ENCODE measurements at places on chromosomes 5 and 9.

DNA sequence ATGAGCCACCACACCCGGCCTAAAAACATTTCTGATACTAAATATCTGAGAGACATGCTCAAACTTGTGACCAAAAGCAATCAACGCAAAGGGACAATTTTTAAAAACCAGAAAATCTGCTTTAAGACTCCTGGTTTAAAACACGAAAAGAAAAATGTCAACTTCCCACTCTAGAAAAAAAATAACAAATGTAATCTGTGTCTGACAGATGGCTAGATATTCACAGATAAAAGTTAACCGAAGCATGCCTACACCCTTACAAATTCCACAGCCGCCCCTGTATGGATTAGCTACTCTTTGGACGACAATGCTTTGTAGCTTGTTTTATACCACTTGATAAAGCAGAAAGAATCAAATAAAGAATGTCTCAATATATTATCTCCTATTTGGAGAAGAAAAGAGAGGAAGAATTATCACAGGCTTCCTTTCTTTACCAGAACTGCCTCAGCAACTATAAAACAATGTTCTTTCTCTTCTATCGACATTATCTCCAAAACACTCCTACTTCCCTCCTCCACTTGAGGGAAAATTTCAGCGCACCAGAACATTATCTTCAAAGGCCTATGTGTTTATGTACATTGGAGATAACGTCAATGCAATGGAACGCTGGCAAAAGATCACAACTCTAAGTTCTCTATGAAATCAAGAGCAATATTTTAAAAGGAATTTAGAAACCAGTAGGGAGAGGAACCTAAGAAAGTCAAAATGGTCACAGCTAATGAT is 26.2 kb downstream of the CEMIP2 start:
- no peak for DNase-seq

DNA sequence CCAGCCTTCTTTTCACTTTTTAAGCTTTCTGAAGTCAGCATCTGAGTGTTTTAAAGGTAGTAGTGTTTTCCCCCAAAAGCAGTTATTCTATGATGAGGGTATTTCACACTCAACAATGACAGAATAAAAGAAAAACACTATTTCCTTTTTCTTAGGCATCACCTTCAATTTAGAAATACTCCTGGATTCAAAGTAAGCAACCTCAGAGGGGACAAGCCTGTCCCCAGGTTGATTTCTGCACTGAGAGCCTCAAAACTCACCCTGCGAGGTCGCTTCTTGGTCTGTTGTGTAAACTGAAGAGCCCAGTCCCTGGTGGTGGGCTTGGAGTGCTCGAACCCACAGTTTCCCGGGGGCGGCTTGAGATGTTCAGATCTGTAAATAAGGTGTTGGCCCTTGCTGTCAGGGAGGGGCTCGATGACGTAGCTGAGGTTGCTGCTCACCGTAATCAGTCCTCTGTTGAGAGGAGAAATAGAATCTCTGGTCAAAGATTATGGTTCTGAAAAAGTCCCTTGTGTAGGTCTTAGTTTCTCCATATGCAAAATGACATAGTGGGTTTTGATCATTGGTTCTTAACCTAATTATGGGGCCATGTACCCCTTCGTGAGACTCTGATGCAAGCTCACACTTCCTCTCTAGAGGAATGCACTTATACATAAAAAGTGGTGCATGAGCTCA is 55.9 kb downstream of the ADAM19 start:
- DNase-seq = no peak

- no peak for DNase-seq
Observed at GRCh38 chr5:80116465-80116864, 81.3 kb downstream of the THBS4 start.

GRCh38 chr5:59597690-59598546 is 295.6 kb downstream of the PDE4D start:
- DNase-seq = no peak

DNA sequence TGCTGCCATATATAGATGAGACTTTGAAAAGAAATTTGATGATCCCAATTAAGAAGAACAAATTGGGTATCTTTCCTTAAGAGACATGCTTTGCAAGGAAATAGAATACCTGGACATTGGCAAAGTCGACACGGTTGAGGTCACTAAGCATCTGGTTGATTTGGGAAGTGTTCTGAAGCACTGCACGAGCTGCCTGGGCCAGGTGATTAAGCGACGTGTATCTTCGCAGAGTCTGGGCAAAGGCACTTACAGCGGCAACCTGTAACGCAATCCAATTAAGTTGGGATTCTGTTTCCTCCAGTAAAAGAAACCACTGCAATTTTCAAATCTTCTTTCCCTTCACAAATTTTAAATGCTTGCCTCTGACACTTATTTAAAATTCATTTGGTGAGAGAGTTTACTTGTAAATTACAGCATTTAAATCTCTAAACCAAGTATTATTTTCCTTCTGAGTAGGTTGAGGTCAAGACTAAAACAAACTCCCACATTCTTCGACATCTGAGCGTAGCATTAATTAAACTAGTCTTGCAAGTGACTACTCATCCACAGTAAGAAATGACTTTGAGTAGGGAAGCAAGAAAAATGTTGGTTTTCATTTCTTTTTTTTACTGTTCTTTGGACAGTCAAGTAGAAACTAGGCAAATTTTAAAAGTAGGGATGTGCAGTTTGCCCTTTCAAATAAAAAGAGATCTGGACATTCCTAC is 262.8 kb downstream of the RFX3 start:
- no peak for DNase-seq

- DNase-seq = no peak
Observed at GRCh38 chr5:94516148-94516547, 102.3 kb downstream of the KIAA0825 start.

GRCh38 chr5:96936431-96937320 is 796 bp downstream of the LNPEP start:
- DNase-seq = peak; percentile 79

DNA sequence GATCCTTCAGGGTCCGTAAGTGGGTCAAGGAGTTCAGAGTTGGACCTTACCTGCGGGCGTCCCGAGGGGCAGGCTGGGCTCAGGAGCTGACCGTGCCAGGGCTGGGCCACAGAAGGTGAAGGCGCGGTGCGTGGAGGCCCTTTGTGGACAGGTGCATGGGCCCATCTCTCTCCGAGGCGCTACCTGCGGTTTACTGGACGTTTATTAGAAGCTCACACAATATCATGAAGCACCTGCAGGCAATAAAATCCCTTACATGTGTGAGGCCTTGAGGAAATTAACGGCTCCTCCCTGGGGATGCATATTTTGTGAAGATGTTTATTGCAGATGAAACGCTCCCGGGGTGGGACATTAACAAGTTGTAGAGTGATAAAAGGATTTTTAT is 79.8 kb upstream of the LMX1B start:
- DNase-seq = no peak

DNA sequence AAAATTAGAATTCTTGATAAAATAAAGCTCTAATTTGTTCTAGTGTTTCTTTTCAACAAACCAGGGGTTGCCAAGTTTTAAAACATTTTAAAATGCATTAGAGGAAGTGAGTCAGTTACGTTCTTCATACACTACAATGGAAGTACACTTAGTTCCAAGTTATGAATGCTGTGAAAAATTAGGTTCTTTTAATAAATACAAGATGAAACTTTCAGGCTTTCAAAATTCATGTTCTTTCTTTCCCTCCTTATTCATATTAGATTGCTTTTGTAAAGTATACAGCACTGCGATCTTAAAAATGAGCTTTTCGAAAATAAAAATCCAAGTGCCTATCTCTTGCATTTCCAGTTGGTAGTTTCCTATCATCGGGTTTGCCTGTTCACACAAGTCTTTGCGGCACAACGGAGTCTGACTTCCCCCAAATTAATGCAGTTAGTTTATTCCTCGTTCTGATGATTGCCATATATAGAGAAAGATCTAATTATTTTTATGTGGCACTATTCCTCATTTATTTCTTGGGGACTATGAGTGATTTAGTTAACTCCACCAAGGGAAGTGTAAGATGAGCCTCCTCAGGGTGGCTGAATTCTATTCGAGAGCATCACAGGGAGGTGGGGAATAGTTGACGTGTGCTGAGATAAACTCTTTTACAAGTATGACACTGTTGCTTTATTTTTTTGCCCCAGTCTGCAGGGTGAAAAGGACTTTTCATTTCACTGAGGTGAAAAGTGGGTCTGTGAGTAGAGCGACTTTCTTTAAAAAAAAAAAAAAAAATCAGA is 238.2 kb downstream of the CD180 start:
- peak; percentile 63 for DNase-seq

- no peak for DNase-seq
Observed at GRCh38 chr9:91253488-91253887, 108.2 kb downstream of the AUH start.

DNA sequence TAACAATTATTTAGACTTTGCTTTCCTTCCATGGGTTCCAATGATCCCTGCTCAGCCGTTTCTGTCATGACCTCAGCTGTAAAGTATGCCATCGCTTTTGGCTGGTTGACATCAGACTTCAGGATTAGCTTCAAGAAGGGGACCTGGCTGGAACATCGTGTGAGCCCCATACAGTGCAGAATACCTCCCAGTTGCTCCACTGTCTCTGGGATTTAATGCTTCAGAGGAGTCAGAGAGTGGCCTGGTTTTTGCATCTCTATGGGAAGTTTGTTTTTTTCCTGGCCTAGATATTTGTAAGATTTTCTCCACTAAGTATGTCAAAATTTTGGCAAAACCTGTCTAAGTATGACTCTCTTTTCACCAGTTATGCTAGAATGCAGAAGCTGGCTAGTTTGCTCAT is 216.9 kb downstream of the GABBR2 start:
- no peak for DNase-seq

DNA sequence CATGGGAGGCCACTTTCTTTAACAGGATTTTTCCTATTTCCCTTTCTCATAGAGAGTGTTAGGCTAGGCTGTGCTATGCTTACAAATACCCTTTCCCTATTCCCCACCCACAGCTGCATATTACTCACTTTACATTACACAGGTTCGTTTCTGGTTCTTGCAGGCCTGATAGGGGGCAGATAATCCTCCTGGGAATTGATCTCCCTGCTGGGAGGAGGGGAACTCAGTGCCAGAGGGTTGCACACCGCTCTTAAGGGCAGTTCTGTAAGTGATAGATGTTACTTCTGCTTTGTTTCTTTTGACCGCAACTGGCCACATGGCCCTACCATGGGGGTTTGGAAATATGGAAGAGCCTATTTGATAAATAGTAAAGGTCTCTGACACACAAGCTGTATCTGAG is 54.0 kb upstream of the NTRK2 start:
- DNase-seq = no peak

GRCh38 chr9:136220017-136220729 is 15.2 kb upstream of the LHX3 start:
- no peak for DNase-seq

DNA sequence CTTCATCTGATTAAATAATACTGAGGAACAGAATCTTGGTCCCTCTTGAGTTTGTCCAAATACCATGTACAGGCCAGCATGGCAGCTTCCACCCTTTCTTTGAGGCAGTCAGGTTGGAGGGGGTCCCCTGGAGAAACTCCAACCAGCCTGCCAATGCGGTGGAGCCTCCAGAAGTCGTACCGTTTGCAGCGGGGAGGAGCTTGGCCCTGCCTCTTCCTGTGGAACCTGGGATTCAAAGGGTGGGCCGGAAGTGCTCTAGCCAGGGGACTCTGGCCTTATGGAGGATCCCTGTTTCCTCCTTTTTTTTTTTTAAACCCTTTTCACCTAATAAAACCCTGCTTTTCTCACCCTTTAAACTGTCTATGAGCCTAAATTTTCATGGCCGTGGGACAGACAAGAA is 216.3 kb upstream of the ZNF608 start:
- DNase-seq = no peak

- DNase-seq = no peak
Observed at GRCh38 chr5:6395621-6396020, 17.3 kb upstream of the MED10 start.

DNA sequence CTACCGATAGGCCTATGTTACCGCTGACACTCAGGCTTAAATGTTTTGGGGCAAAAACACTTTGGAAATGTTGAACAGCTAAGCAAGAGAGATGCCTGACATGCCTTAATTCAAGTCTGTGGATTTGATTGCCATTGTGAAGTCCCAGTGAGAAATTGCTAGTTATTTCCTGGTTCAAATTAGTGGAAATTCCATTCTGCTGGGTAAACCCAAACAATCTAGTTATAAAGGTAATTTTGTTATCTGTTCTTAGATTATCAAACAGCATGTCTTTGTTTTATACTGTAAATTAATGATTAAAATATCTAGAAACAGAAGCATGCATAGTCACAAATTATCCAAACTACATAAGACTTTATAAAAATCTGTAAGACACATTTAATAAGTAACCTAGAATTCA is 96.6 kb downstream of the PJA2 start:
- DNase-seq = no peak

- peak; percentile 15 for DNase-seq
Observed at GRCh38 chr5:29161399-29162291, 2031.8 kb upstream of the CDH6 start.

DNA sequence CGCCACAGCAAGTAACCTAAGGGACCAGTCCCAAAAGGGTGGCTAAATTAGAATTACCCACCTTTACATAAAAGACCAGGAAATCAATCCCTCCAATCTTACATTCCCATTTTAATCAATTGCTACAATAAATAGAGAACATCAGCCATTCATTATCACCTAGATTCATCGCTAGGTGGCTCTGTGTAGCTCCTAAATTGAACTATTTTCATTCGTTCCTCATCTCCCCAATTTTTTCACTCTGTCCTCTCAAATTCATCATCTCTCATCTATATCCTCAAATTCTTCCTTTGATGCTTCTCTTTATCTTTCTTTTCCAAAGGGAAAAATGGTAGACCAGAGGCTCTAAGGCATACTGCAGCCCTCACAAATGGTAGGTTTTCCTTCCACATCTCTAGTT is 108.2 kb upstream of the TNC start:
- DNase-seq = no peak

DNA sequence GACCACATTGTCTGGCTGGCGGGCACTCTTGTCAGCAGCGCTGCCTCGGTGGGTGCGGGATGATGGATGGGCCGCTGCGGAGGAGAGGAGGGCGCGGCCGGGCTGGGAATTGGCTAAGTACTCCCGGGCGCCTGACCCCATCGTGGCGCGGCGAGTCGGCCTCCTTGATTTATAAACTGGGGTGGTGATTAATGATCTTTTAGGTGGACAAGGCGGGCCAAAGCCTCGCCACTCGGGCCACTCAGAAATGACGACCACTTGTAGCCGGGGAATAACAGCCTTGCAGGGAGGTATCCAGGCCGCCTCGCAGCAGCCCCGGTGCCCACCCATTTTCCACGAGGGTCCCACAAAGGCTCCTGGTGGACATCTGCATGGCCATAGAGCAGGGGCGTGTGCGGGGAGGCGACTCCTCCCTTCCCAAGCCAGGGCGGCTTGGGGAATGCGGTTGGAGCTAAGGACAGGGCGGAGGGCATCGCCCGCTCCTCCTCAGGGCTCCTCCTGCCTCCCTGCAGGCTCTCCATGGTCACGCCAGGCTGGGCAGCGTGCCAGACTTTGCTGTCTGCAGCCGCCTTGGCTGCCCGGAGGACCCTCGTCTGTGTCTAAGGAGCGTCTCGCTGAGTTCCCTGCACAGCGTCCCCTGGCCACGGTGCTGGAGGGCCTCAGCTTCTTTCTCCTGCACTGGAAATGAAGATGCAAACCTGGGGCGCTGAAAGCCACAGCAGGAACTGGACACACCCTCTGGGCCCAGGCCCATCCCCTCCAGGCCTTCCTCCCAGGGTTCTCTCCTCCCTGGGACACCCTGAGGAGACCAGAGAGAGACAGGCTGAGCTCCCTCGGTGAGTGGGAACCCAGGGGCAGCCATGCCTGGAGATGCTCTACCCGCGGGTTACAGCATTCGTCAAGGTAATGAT is 287.4 kb upstream of the IRX4 start:
- DNase-seq = no peak

- no peak for DNase-seq
Observed at GRCh38 chr9:76206821-76207220, 187.4 kb downstream of the RFK start.

All from pons (tissue), 1 donor.